ENCODE measurements at places on chromosomes 1 and 21.

DNA sequence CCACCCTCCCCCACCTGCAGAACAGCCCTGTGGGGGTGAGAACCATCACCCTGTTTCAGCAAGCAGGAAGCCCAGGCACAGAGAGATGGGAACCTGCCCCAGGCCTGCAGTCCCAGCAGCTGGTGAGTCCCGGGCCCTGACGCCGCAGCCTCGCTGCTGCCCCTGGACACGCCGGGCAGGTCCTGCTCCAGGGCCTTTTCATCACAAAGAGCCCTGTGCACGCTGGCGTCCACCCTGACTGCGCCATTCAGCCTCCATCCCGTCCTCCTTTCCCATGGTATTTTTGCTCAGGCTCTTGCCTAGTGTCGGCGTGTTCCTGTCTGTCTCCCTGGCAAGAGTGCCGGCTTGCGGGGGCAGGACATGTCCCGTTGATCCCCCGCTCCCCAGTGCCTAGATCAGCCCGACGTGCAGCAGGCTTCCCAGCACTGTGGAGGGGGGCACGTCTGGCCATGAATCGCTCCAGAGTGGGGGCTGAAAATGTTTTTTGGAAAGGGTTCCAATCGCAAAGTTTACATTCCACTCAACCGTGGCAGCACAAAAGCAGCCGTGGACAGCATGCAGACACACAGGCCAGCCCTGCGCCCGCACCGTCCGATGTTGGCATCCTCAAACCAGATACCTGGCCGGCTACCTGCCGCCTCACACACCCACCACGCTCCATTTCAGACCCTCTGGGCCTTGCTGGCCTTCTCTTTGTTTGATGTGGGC lies 6.3 kb upstream of the TTC34 start:
- no peak for DNase-seq

- DNase-seq = no peak
Observed at GRCh38 chr1:58318157-58319005, 228.1 kb downstream of the OMA1 start.

DNA sequence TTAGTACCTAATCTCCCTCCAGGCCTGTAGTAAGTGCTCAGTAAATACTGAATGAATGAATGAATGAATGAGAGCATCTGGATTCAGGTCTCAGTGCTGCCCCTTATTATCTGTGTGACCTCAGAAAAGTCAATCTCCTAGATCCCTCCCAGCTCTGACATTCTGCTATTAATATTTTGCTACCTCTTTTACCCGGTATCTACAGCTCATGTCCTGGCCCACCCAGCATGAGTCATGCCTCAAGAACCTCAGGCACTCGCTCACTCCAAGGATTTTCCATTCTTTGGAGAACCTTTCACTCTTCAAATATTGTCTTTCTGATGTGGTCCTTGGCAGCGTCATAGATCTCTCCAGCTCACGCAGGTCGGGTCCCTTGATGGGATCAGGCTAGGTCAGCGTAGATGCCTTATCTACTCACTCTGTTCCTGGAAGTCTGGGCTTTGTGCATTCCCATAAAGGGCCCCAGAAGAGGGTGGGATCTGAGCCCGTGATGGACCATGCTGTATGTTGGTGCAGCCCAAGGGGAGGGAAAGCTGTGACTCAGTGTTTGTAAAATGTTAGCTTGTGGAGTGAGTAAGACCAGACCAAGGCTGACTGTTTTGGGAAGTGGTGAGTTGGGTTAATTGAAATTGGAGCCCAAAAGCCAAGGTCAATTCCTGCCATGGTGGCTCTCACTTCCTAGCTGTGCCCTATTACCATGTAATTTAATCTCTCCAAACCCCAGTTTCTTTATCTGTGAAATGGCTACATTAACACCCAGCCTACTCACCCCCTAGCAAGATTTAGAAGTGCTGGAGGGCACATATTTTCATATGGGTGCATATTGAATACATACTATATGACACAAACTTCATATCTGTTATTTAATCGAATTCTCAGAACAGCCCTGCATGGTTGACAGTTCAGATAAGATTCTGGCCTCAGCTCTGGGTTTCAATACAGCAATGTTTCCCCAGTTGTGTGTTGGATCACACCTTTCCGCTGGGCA lies 214.1 kb upstream of the USP24 start:
- peak; percentile 86 for DNase-seq

GRCh38 chr1:80365359-80366021 lies 1359.0 kb upstream of the ADGRL4 start:
- DNase-seq = no peak

- no peak for DNase-seq
Observed at GRCh38 chr1:217184854-217185253, 446.0 kb downstream of the GPATCH2 start.

DNA sequence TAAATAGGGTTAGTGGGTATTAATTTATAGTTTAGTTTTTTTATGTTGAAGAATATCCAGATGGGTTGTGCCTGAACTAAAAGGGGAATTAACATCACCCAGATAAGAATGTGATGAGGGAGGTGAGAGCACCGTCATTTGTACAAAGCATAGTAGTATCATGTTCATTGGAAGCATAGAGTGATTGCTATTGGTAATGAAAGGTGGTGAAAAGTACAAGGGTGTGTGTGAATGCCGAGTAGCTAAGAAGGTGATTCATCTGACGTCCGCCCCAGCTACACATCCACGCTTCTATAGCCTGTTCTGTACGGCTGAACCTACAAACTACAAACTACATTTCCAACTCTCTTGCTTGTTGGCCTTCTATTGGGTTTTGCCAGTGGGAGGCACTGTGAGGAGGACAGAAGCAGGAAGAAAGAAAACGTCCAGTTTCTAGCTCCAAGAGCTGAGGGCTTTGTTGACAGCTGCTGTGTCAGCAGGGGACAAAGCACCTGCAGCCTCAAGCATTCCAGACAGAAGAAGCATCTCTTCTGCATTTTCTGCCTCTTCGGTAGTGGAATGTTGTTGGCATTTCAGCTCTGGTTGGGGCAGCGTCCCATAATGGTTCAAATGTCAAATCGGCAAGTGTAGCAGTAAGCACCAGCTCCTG lies 404.8 kb downstream of the KCTD3 start:
- DNase-seq = no peak

DNA sequence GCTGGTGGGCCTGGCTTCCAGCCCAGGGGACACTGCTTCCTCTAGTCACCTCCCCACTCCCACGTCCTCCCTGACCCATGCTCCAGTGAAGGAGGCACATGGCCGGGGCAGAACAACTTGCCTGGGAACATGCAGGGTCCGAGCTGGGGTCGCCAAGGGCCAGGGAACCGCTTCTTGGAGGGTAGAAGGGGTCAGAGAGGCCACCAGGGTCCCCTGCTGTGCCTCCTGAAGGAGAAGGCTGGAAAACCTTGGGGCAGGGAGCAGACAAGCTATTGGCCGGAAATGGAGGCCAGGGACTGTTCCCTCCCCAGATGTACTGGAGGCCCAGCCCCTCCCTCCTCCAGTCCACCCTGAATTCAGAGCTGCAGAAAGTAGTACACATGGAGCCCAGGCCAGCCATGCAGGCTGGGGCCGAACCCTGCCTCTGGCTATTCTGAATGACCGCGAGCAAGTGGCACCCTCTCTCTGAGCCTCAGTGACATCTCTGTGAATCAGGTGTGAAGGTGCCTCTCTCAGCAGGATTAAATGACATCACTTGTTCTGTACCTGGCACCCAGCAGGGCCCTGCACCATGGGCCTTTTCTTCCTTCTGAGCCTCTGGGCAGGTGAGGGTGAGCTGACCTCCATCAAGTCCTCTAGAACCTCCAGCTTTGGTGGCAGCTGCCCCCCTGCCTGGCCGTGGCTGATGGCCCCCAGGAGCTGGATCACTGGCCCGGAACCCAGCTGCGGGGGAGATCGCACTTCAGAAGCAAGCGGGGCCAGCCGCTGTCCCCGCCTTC lies 15.7 kb downstream of the SPOCD1 start:
- no peak for DNase-seq

DNA sequence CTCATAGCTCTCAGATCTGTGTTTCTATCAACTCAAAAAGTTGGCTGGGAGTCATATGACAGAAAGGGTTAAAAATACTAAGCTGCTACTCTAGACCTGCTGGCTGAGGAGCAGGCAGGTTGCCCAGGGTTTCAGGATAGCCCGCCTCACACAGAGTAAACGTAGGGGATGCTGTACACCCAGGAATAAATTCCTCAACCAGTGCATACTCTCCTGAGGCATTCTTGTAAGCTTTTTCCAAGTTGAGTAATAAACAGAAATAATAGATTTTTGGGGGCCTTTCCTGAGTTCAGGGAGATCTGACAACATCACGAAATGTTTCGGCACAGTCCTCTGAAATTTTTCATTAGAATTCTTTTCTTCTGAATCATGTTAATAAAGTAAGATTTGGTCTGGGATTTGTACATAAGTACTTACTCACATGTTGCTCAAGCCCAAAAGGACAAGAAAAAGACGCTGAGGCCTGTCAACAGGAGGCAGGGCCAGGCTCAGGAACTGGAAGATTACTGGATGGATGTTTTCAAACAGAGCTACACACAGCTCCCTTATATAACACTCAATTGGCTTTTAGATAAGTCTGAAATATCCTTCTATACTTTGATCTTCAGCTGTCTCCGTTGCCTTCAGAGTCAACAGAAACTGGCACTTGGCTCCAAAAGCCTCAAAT lies 41.0 kb downstream of the TGFBR3 start:
- DNase-seq = peak; percentile 81

- DNase-seq = peak; percentile 33
Observed at GRCh38 chr1:243325305-243325890, 69.6 kb downstream of the SDCCAG8 start.

GRCh38 chr1:219294251-219294650 lies 120.6 kb downstream of the LYPLAL1 start:
- DNase-seq = no peak

DNA sequence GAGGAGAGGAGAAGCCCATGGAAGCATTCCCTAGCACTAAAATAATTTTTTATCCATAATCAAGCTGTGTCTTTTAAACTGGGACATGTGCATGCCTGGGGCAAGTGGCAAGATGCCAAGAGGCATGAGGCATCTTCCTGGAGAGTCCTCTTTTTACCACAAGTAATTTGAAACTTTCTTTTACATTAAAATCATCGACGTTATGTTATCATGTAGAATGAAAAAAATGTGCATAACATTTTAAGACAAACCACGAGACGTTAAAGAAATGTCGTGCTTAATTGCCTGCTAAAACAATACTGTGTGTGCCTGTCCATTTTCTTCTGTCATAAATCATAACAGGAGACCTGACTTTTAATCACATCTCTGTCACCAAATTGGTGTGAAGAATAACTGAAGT lies 1.5 kb downstream of the STYXL2 start:
- DNase-seq = no peak

GRCh38 chr1:25443030-25443699 lies 12.5 kb downstream of the MACO1 start:
- DNase-seq = no peak

DNA sequence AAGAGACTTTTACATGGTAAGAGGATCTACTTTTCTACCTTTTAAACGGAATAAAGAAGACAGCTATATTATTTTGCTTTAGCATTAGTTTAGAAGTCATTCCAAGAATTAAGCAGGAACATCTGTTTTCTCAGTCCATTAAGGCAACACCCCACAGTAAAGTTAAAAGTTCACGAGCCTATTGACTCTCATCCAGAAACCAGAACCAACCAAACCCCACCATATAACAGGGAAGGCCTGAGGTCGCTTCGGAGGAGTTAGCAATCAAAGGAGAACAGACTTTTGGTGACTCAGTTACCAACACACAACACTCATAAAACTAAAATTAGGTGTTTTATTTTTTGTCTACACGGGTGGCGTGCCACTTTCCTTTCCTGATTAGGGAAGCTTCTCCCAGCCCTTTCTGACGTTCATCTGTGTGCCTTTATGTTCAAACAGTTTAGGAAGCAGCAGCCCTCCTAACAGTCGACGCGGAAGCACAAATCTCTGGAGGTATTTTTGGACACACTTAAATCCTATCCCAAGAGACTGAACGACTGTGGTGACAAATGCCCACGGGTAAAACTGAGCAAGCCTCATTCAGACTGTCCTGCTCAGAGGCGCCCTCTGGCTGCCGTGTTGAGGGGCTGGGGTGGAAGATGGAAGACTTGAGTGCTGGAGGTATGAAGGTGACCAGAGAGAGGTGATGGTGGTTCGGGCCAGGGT lies 8.6 kb upstream of the PLA2G2C start:
- peak; percentile 71 for DNase-seq

GRCh38 chr21:44996501-44996921 lies 56.7 kb downstream of the SLX9 start:
- no peak for DNase-seq

- no peak for DNase-seq
Observed at GRCh38 chr21:31092832-31093625, 54.8 kb upstream of the KRTAP19-8 start.

DNA sequence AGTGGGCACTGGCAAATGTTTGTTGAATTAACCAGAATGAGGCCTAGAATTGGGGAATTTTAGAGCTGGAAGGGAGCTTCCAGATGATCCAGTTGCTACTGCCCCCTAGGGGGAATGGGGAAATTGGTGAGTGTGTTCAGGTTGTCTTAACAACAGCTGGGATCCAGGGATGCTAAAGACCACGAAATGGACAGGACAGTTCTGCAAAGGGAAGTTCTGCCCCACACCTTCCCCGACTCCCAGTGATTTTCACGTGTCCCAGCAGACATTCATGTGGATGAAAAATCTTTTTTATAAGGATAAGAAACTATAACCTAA lies 33.9 kb downstream of the TRIM62 start:
- DNase-seq = peak; percentile 72

- DNase-seq = peak; percentile 87
Observed at GRCh38 chr1:119631433-119632102, 16.5 kb downstream of the ZNF697 start.

- no peak for DNase-seq
Observed at GRCh38 chr1:148435406-148435805, 47.7 kb downstream of the PPIAL4G start.

GRCh38 chr1:230416430-230416829 lies 9.7 kb downstream of the PGBD5 start:
- no peak for DNase-seq

GRCh38 chr1:17765444-17766411 lies 10.6 kb downstream of the ACTL8 start:
- DNase-seq = peak; percentile 86

DNA sequence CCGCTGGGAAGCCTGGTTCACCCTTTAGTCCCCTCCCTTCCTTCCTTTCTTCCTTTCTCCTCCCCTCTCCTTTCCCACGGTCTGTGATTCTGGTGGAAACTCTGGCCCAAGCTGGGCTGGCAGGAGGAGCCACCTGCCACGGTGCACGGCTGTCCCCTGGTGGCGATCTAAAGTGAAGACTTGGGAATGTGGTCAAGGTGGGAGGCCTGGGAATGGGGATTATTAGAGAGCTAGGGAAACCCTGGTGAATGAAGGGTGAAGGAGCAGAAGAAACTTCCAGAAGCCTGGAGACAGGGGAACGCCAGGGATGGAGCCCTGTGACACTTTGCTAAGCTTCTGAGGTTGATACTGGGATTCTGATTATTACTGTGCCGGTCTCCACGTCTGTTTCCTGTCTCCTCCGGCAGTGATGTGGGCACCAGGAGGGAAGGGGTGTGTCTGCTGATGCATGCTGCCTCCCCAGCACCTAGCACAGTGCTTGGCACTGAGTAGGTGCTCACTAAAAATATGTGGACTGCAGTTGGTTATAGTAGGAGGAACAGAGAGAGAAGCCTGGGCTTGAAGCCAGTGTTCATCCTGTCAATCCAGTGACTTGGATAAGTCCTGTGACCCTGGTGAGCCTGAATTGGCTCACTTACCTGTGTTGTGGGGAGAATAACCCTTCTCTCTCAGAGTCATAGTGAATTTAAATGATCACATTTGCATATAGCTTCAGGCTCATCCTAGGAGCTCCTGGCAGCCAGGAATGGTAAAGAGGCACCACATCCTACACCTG lies 71.2 kb upstream of the NBPF3 start:
- peak; percentile 83 for DNase-seq
